ENCODE measurements at places on chromosomes 7 and 10.

GRCh38 chr10:124180947-124181549, 87.7 kb upstream of the CHST15 start:
- DNase-seq = no peak

- peak; percentile 85 for DNase-seq
Measured at GRCh38 chr10:102729029-102730026, 14.4 kb upstream of the WBP1L start.

- DNase-seq = no peak
Measured at GRCh38 chr7:85322252-85322651, 135.4 kb upstream of the SEMA3D start.

DNA sequence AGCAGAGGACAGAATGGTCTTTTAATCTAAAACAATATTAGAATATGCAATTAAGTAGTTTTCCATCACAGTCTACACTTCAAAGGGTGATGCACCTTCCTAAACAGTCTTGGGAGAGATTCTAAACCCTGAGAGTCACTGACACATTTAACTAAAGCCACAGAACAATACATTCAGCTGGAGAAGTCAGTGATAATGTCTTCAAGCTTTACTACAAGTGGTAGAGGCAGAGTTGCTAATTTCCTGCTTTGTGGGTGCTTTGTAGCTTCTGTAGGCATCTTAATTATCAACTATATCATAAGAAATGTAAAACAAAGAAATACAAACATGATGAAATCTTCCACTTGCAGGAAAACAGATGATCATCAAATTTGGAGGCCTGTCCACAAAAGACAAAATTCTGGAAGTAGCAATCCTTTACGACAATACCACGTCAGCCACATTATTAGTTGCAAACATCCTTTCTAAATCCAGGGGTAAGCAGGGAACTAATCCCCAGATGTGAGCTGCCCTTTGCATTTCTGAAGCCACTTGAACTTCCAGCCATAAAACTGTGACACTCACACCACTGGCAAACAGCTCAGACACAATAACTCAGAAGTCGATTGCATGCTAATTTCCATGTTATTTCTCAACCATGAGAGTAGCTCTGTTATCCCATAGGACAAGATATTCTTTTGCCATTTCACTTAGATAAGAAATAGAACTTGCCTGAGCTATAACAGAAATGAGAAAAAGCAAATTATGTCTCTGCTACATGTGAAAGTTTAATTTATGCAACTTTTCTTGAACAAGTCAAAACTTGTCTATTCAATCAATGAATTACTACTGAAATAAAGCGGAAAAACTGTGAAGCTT, 212.2 kb downstream of the FAM107B start:
- no peak for DNase-seq

DNA sequence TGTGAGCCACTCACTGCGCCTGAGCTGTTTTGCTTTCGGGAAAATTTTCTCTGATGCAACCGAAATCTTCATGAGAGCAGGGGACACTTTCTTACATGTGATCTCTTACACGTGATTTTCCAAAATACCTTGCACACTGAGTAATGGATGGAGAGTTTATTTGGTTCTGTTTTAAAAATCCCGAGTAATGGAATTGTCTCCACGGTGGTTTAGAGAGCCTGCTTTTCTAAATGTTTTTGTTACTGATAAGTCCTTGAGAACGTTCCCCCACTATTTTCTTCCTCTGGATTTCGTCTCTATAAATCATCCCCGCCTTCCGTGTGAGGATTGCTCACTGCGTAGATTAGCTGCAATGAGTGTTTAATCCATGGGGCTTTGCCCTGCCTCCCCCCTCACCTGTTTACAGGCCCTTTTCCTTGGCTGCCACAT, 25.7 kb downstream of the CAMK1D start:
- DNase-seq = no peak

GRCh38 chr7:264541-265191, 25.3 kb upstream of the FOXL3 start:
- peak; percentile 46 for DNase-seq

- DNase-seq = no peak
Measured at GRCh38 chr7:13880789-13881188, 108.7 kb downstream of the ETV1 start.

Measured in tongue (tissue), 3 donors.